DMS 273 treated with DMSO at 0.1 percent for 48 hours (cell line): ENCODE measurements at places on chromosomes 11 and 22.

DNA sequence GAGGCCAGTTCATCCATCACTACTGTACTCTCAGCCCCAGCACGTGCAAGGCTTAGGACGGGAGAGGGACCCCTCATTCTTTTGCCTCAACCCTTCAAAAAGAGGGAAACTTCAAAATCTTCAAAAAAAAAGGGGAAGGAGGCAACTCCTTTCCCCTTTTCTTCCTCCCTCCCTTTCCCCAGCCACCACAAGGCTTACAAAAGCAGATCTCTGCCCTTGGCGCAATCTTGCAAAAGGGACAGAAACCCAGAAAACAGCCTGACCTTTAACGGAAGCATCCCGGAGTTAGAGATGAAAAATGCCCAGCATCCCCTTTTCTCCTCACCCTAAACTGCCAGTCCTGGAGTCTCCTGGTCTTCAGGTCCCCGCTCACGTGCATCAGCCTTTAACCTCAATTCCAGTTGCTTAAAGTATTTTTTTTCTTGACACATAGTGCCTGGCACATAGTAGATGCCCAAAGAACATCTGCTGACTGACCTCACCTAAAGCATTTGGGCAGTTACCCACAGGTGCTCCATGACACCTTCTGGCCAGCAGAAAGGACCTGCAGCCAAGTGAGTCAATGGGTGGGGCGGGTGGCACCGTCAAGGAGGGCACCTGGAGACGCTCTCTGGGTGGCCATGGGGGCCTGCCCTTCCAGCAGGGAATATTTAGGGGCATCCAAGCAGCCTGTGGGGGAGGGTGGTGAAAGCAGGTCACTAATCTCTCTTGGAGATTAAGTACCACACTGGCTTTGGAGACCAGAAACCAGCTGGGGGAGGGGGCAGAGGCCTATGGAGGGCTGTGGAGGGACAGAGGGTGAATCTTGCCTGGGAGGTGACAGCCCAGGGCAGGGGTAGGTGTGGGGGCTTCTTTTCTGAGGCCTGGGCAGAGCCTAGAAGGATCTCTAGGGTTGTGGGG lies 16.3 kb downstream of the NECTIN1 start:
- DNase-seq, result no peak

DNA sequence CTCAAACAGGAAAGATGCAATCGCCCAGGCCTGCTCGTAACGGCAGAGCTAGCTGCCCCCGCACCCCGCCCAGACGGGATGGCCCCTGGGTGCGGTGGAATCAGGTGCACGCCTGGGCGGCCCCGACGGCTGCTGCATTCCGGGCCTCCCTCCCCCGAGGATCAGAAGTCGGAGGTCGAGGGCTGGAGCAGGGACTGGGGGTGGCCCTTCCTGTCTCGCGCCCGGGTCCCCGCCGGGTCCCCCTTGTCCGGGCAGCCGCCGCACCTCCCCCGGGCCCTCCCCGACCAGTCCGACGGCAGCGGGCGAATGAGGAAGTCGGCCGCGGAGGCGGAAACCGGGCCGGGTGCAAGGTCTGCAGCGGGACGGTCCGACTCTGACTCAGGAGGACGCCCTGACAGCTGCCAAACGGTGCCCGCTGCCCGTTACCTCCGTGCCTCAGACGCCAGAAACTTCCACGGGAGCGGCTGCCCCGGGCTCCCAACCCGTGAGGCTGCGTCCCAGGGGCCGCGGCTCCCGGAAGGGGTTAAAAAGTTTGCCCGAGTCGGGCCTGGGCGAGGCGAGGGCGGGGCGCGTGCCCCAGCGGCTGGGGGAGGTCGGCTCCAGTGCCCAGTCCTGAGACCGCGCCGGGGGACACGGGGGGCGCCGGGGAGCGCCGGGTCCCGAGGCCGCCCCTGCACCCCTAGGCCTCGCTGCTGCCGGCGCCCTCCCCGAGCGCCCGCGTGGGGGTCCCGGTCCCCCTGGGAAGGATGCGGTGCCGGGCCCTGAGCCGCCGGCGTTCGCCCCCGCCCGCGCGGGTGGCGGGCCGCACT lies 663 bp downstream of the MYH9 start:
- DNase-seq, result no peak

- no peak for DNase-seq
These were observed 130.9 kb upstream of the VPREB1 start for GRCh38 chr22:22113701-22114100.

DNA sequence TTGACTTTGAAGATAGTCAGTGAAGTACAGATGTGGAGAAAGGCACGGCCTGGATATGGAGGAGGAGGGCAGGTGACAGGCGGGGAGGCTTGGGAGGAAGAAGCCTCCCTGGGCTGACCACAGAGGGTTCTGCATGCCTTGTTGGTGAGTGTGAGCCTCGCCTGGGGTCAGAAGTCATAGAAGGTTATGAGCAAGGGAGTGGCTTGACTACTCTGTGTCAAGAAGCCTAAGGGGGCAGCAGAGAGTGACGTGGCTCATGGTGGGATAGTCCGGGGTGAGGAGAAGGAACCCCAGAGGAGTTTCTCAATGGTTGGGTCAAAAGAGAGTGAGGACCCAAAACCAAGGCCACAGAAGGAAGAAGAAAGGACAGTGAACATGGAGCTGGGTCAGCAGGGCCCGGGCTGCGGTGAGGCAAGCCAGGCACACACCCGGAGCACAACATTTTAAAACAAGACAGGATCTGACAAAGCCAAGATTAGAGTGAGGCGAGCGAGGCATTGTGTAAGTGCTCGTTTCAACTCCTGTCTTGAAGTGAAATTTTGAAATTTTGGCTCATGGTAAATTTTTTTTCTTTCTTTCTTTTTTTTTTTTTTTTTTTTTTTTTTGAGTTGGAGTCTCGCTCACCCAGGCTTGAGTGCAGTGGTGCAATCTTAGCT lies 31.9 kb downstream of the PDGFB start:
- no peak for DNase-seq

GRCh38 chr11:74015919-74016684 lies 7.2 kb upstream of the UCP3 start:
- DNase-seq, result no peak

- no peak for DNase-seq
These were observed 341.1 kb upstream of the B3GAT1 start for GRCh38 chr11:134752964-134753770.

DNA sequence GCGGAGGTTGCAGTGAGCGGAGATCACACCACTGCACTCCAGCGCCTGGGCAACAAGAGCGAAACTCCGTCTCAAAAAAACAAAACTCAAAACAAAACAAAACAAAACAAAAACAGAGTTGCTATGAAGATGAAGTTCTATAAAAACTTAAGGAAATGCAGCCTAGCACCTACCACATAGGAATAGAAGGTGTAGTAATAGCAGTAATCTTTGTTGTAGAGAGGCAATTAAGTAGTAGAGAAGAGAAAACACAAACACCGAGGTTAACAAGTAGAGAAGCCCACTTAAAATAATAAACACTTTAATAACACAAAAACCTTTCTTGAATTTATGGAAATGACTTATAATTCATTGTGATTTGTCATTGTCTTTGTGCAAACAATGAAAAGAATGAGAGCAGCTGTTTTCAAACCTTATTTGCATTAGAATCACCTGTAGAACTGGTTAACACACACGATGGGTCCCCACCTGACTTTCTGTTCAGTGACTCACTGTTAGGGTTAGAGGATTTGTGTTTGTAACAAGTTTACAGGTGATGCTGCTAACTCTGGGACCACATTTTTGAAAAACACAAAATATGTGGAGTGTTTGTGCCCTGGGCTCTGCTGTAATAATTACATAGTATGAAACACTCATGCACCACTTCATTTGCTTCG lies 43.1 kb downstream of the TYR start:
- no peak for DNase-seq
